Renal cortex interstitium (tissue), 15 donors: ENCODE measurements at places on chromosomes 4 and X. TPM values are rescaled to one million over a fixed set of nuclear protein-coding genes. Genes with fewer than 3 reads are reported as not detected.

GRCh38 chr4:104905065-104905464, 241.6 kb upstream of the TET2 start:
- no peak for DNase-seq

GRCh38 chrX:84358271-84358670, 144.0 kb downstream of the HDX start:
- no peak for DNase-seq

- DNase-seq: no peak
Measured at GRCh38 chrX:73457306-73457705, 10.5 kb downstream of the CDX4 start.

- no peak for DNase-seq
Measured at GRCh38 chrX:13888284-13888683, 71.4 kb upstream of the GPM6B start.

- no peak for DNase-seq
Measured at GRCh38 chrX:20116087-20116576, 575 bp downstream of the MAP7D2 start.

CT55 gene
- 0.30 TPM for polyA plus RNA-seq
